ENCODE measurements at places on chromosomes 3 and 15.

GRCh38 chr3:16512435-16513140 lies 911 bp downstream of the RFTN1 start:
- DNase-seq: no peak

DNA sequence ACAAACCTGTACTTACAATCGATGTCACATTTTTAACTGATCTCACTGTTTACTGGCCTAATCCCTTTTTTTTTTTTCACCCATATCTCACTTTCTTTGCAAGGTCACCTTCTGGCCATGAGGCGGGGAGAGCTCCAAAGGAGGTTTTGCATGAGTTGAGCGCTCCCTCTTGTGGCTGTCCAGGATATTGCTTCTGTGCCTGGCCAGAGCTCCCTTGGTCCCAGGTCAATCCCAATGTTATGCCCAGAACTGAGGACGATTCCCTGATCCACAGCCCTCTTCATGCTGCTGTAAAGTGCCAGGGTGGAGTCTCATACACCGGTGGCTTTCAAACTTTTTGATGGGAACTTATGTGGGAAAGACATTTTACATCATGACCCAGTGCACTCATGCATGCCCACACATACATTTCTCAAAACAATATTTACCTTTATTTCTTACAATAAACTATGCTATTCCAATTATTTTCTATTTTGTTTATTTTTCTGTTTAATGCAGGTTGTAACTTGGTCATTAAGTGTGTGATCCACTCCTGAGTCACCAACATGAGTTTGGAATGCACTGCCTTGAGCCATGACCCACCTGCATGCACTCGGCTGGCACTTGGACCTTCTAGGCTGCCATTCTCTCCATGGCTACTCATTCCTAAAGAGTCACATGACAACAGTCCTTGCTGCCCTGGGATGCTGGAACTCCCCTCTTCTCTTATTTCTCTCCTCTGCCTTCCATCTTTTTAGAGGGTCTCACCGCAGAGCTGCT lies 9.6 kb upstream of the SST start:
- DNase-seq: peak; percentile 38

- peak; percentile 19 for DNase-seq
Observed at GRCh38 chr15:57333487-57333886, 42.8 kb upstream of the CGNL1 start.

GRCh38 chr15:48604567-48604966 lies 40.9 kb downstream of the FBN1 start:
- DNase-seq: no peak

GRCh38 chr15:34435658-34436057 lies 1.9 kb downstream of the GOLGA8A start:
- no peak for DNase-seq

DNA sequence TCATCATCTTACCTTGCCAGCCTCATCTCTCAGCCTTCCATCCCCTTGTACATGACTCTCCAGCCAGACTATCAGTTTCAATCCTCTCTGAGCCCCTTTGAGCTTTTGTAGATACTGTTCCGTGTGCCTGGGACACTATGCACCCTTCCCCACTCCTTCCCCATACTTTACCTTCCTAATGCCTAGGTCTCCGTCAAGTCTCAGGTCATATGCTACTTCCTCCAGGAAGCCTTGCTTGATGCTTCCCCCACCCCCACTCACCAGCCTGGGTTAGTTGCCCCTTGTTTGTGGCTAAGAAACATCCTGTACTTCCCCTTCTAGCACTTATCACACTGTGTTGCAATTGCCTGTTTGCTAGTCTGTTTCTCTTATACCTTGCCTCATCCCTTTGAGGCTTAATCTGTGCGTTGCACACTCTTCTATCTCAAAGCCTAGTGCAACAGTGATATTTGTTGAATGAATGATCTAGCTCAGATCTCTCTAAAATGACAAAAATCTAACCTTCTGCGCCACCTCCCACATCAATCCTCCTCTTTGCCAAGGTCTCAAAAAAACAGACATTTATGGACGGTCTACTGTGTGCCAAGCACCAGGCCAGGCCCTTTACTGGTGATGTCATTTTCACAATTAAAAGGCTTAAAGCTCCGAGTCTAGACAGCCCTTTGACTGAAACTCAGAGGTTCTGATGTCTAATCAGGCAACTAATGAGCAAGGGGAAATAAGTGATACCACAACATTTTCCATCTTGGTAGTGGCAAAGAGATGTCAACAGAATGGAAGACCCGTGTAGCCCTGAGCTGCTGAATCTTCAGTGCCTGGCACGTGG lies 6.5 kb upstream of the USP3 start:
- no peak for DNase-seq

DNA sequence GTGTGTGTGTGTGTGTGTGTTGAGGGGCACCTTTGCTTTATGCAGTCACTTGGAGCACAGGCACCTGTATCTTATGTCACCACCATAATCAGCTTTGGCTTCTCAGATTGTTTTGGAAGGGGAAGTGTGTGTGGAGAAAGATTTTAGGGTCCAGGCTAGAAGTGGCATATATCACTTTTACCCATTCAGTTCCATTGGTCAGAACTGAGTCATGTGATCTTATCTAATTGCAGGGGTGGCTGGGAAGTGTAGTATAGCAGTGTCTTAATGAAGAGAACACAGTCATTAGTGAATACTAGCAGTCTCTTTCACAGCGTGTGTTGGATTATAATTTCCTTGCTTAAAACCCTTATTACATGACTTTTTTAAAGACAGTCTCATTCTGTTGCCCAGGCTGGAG lies 20.6 kb downstream of the NCK1 start:
- DNase-seq: no peak

DNA sequence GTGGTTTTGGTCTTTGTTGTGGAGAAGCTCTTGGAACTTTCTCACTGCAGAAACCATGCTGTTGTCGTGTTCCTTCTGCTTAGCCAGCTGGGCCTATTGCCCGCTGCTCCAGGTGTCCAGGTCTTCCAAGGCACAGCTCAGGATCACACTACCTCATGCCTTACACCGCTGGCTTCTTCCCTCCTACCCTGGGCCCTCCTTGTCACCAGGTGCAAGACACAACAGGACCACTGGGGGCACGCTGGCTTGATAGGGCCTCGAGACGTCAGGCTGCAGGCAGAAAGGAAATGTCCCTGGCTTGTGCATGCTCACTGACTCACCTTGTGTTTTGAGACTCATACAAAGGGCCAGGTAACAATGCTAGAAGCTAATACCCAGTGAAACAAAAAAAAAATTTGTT lies 32.3 kb downstream of the PAQR9 start:
- no peak for DNase-seq

DNA sequence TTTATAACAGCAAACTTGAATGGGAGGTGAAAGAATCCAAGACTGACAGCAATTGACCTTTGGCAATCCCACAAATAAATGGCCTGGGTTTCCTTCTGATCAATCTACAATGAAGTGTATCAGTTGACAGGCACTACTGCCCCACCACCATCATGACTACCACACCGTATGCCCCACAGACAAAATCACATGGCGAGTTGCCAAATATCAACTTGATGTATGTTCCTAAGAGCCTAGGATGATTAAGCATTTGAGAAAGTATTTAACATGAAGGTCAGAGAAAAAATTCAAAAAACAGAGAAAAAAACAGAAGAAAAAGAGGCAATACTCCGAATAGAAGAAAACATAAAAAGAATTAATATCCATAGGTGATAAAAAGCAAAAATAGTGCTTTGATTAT lies 215.9 kb upstream of the STAC start:
- DNase-seq: no peak

DNA sequence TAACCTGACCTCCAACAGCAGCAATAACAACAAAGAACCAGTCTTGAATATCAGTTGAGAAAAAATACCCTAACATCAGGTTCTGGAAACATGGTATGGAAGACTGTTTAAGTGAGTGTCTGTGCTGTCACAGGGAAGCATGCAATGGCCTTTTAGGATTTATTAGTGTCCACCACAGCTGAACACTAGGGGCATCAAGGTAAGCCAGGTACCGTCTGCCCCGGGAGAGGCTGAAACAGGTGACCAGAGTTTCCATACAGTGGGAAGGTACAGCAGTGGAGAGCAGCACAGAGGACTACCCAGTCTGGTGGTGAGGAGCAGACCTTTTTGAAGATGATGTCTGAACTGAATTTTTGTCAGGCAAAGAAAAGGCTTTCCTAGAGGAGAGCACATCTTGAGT lies 18.4 kb downstream of the ZDHHC23 start:
- no peak for DNase-seq

DNA sequence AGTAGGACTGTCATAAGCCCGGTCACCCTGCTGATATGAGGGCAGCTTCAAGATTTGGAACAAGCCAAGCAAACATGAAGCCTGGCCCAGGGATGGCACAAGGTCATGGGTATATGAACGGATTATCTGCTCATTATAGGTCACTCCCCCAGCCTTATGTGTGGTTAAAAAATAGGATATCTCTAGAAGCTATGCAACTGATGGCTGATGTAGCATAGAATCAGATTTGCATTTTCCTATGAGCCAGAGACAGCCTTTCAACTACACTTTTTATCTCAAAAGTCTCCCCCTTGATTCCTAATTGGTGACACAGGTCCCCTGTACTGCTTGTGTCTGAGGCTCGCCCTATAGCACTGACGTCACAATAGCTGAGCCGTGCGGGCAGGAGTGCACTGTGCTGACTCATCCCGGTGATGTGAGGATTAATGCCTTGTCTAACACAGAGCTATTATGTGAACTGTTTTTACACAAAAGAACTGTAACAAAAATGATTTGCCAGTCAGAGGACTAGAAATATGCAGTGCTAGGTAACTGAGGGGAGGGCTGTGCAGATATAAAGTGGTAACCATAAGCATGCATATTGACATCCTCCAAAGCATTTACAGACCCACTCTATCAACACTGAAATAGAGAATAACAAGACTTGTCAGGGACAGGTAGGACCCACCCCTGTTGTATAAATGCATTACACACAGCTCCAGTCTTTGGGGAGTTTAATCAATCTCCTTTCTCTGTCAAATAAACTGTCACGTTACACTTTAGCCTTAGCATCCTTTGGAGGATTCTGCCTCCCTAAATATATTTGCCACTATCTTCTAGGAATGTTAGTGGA lies 204.9 kb downstream of the TIGIT start:
- DNase-seq: peak; percentile 86

DNA sequence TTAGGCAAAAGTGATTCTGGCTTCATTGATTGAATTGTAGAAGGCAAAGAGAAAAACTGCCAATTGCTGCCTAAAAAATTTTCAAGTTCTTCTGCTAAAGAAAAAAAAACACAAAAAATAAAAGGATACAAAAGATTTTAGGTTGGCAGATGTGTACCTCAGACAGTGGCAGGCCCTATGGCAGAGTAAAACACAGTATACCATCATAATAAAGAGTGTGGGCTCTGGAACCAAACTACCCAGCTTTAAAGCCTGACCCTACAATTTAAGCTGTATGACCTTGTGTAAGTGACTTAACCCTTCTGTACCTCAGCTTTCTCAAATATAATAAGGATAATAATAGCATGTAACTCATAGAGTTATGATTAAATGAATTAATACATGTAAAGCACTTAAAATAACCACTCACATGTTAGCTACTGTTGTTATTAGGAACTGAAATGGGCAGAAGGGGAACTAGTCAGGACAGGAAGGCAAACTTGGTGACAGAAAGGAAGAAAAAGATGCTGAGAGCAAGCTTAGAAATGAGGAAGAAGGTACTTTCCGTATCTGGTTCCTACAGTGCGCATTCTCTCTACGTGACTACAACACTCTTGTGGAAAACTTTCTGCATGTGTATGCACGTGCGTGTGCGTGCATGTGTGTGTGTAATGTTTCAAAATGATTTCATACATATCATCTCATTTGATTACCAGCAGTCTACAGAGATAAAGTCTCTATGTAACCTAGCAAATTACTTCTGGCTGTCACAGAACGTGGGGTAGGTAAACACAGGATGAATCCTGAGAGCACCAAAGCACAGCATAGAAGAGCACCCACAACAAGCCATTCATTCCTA lies 13.6 kb upstream of the GATM start:
- no peak for DNase-seq

DNA sequence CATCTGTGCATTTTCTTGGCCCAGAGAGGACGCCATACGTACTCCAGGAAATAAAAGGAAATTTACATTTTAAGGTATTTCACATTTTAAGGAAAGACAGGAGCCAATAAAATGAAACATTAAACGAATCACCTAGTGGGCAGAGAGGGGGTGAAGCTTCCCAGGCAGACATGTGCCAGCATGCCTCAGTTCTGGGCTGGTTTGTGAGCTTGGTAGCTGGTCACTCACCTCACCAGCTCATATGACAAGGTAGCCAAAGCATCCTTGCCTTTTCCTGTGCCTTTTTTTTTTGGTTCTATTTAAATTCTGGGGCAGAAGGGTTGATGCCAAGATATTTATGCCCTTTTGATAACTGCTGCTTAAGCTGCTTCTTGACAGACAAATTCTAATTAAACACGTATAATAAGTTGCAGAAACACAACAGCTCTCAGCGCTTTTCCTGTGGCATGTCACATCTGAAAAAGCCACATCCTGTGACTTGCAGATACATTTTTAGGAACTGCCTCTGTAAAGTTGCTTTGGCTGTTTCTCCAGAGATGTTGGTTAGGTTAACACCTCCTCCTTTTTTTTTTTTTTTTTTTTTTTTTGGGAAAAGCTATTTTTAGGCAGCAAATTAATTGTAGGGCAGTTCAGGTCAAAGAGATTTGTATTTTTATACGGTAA lies 218.6 kb downstream of the PDCD6IP start:
- DNase-seq: no peak

GRCh38 chr3:119331661-119332060 lies 37.5 kb downstream of the ARHGAP31 start:
- DNase-seq: no peak

GRCh38 chr3:7543294-7543880 lies 682.5 kb downstream of the GRM7 start:
- DNase-seq: no peak

GRCh38 chr3:100737334-100737733 lies 28.0 kb downstream of the TFG start:
- DNase-seq: no peak

DNA sequence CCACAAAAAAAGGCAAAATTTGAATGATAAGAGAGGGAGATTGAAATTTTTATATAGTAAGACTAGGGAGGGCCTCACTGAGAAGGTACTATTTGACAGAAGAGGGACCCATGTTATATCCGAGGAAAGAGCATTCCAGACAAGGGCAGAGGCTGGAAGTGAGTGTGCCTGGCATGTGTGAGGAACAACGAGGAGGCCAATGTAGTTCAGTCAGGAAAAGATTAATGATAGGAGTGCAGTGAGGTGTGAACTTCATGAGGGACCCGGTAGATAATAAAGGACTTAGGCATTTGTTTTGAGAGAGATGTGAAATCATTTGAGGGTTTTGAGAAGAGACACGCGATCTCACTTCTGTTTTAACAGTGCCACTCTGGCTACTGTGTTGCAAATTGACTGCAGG lies 36.3 kb downstream of the ASTE1 start:
- DNase-seq: no peak

DNA sequence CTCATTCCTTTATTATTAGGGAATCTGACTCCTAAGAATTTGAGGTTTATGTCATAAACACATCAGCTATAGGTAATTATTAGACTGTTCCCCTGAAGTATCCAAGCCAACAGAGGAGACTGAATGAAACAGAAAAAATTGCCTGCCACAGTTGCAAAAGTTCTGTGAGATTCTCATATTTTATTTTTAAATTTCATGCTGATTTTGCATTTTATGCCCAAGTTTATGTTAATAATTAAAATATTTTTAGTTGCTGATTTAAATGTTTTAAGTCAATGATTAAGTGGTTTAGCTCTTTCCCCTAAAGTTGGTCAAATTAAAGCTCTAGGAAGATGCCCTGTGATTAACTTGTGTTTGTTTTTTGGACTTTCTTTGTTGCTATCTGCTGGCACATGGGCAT lies 10.2 kb downstream of the SENP8 start:
- no peak for DNase-seq
